ENCODE measurements at places on chromosomes 13 and 19. TPM values are rescaled to one million over a fixed set of nuclear protein-coding genes. Genes with fewer than 3 reads are reported as not detected.

Gene CYP4F8
- not detected for polyA plus RNA-seq

Gene RFXAP
- polyA plus RNA-seq = 4.3 TPM

Gene ZNF99
- not detected for polyA plus RNA-seq

Gene GPATCH1
- polyA plus RNA-seq = 2.6 TPM

Gene NANOS3
- polyA plus RNA-seq = not detected

Gene ONECUT3
- polyA plus RNA-seq = not detected

Gene TICAM1
- 3.3 TPM for polyA plus RNA-seq

Gene RGS9BP
- 0.12 TPM for polyA plus RNA-seq

Gene ETHE1
- 70.5 TPM for polyA plus RNA-seq

Gene AZU1
- polyA plus RNA-seq = not detected

Gene FGF21
- polyA plus RNA-seq = not detected

Gene PSG11
- not detected for polyA plus RNA-seq

Gene NCAN
- not detected for polyA plus RNA-seq

Gene SMIM44
- polyA plus RNA-seq = not detected

Gene SULT2B1
- not detected for polyA plus RNA-seq

Gene PDE4C
- not detected for polyA plus RNA-seq

Gene RPL13A
- polyA plus RNA-seq = 2,055 TPM

Gene SLC8A2
- not detected for polyA plus RNA-seq

Gene ZNF534
- polyA plus RNA-seq = not detected

Gene GEMIN7
- 130 TPM for polyA plus RNA-seq

Gene GPC5
- polyA plus RNA-seq = not detected

Gene PLIN4
- polyA plus RNA-seq = 0.03 TPM

Gene LEUTX
- polyA plus RNA-seq = not detected

Gene NAA16
- 9.0 TPM for polyA plus RNA-seq

Gene ATP7B
- polyA plus RNA-seq = not detected

Gene ZMYM5
- 25.9 TPM for polyA plus RNA-seq

Gene COMMD6
- 438 TPM for polyA plus RNA-seq

Gene OR7G2
- polyA plus RNA-seq = not detected

Gene FPR2
- not detected for polyA plus RNA-seq

Gene SLC7A1
- 1.9 TPM for polyA plus RNA-seq

Gene CYP2F1
- not detected for polyA plus RNA-seq

Gene CPB2
- polyA plus RNA-seq = not detected

Gene ZNF626
- polyA plus RNA-seq = 19.8 TPM

Gene OR10H1
- polyA plus RNA-seq = not detected

Gene MISP
- not detected for polyA plus RNA-seq

Gene PLK5
- polyA plus RNA-seq = not detected

Gene RNF225
- polyA plus RNA-seq = not detected

Gene CCDC70
- not detected for polyA plus RNA-seq

Gene PTH2
- polyA plus RNA-seq = not detected

Gene TTYH1
- polyA plus RNA-seq = 0.48 TPM

Gene SELENOV
- polyA plus RNA-seq = not detected

Gene KCNC3
- polyA plus RNA-seq = not detected

Gene KLF1
- polyA plus RNA-seq = 0.15 TPM

Gene WTIP
- polyA plus RNA-seq = not detected

Gene PDE4A
- 22.6 TPM for polyA plus RNA-seq

Gene SOHLH2
- polyA plus RNA-seq = not detected

Gene MCEMP1
- polyA plus RNA-seq = 0.14 TPM

Gene GIPC3
- polyA plus RNA-seq = not detected
